ENCODE measurements at places on chromosomes 5 and 9.
A peak's percentile ranks its signal among the peaks of the same experiment; 100 is the strongest.

DNA sequence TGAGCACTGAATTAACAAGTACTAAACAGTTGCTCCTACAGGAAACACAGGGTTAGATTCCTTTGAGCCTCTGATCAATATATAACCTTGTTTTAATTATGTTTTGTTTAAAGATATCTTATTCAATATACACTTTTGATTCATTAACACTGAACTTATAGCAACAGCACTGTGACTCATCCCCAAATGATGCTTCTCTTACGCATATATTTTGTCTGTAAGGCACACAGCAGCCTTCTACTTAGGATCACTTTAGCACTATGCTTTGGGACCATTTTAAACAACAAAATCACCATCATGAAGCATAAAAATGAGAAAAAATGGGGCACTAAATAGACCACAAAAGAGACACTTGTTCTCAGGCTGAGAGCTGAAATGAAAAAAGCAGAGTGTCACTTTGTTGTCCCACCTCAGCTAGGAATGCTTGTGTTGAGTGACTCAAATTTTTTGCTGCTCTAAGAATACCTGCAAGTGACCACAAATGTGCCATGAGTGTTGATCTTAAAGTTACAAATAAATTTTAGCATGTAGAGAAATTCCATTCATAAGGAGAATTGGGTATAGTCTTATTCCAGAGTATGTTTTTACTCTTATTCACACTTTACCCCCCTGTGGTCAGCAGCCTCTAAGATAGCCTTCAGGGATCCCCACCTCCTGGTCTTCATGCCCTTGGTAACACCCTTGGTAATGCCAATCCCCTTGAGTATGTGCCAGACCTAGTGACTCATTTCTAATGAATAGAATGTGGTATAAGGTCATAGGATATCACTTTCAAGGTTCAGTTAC is 252.7 kb upstream of the IL12B start:
- DNase-seq = no peak

GRCh38 chr9:109426626-109427402 is 71.3 kb downstream of the PTPN3 start:
- no peak for DNase-seq

DNA sequence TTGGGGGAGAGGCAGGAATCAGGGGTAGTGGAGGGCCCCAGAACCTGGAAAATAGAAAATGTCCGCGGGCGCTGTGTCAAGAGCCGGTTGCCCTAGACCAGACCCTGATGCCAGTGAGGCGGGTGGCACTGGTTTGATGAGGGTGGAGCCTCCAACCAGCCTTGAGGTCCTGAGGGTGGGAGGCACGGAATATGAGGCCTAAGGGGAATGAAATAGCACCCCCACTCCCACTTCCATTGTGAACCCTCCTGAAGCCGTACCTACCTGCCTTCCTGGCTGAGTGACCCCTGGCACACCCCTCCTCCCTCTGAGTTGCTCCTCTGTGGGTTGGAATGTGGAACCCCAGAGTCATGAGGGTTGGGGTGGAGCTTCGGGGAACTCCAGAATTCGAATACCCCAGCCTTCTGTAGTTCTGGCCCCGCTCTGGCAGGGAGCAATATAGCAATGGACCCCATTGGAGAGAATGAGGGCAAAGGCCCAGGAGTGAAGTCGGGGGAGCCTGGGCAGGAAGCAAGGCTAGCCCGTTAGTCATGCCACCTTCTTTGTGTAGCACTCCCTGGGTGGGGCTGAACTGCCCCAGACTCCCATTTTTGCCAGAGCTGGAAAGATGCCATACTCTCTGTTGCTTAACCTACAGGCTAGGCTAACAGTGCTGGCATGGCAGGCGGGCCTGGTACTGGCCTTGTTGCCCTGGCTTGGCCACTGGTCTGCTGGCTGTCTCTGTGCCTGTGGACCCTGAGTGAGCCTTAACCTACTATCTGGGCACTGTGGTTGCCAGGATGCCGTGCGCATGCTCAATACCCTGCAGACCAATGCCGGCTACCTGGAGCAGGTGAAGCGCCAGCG is 1.0 kb downstream of the FPGS start:
- DNase-seq = no peak

- peak; percentile 25 for DNase-seq
Observed at GRCh38 chr9:87678650-87679355, 47.1 kb upstream of the CTSL start.

DNA sequence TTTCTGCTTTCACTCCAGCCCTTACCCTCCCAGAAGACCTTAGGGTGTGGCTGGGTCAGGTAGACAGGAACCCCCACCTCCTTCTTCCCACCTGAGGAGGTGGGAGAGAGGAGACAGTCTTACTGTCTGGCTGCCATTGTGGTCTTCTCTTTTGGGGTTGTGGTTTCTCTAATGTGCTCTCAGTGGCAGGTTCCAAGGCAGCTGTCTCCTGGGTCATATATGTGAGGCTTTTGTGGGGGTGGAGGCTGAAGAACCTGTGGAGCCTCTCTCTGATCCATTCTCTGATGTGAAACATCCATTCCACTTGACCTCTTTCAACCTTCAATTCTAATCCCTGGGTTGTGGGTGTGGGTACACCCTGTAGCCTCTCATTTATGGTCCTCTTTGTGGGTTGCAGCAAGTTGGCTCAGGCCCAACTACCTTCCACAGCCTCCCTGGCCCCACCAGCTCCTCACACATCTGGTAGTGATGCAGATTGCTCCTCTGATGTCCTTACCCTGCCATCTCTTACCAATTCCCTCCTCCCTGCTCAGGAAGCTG is 118.4 kb downstream of the CEP120 start:
- no peak for DNase-seq

All from germinal center (tissue), 1 donor.